Activated gamma-delta T cell treated with Interleukin-2 at 50 U/mL for 16 hours (primary cell): ENCODE measurements at places on chromosomes 16 and 17.
A peak's percentile ranks its signal among the peaks of the same experiment; 100 is the strongest.

GRCh38 chr16:49921791-49922456, 66.0 kb upstream of the ZNF423 start:
- peak; percentile 16 for DNase-seq

- no peak for DNase-seq
Observed at GRCh38 chr16:12530302-12530701, 273.4 kb downstream of the CPPED1 start.

GRCh38 chr17:31171701-31172100, 76.9 kb downstream of the NF1 start:
- DNase-seq = no peak

DNA sequence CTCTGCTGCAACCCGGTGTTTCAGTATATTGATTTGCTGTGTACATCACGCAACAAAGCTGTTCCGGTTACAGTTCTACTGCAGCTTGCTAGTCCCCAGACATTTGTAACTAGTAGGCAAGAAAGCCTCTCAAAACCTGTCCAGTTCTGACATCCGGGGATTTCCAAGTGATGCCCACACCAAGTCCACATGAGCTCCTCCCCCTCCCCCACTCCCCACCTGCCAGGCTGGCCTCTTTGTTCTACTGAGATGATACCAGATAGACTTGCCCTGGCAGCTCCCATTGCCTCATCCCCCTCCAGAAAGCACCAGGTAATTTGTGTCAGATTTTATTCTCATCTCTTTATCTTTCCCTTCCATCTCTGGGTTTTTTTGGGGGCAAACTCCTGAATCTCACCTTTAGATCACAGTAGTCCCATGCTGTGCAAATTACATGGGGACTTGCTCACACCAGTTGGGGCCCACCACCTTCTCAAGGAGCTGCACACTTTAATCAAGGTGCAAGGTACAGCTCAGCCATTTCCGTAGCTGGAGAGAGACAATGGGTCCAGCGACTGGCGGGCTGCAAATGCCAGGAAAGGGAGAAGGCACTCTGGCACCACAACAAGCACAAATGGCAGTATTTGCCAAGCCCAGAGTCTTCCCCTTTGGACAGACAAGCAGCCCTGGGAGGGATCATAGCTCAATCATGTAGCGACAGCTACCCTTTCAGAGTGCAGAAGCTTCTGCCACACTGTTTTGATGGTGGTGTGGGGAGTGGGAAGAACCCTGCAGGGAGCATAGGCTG, 183.1 kb downstream of the CYLD start:
- no peak for DNase-seq

- DNase-seq = no peak
Observed at GRCh38 chr16:22900863-22901262, 86.9 kb downstream of the HS3ST2 start.

DNA sequence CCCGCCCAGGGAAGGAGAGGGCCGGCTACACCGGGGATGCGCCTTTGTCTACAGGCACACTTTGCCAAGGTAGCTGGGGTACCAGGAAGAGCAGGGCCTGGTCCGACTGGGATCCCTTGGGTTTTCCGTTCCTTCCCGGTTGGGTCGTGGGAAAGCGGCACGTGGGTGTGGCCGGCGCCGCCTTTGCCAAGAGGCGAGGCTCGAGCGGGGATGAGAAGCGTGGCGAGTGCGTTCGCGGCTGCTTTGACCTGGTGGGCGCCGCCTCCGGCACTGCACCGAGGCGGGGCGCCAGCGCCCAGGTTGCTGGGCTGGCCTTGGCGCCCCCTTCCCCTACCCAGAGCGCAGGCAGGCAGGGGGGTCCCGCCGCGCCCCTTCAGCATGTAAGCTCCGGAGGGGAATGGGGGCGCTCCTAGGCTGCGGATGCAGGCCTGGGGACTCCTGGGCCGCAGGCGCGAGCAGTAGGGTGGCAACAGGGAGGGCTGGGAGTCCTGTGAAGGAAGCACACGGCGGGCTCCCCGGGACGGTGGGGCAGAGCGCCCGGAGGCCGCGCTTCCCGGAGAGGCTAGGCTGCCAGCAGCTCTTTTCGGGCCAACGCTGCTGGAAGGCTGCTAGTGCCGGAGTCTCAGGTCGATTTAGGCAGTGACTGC, 2.0 kb downstream of the HAS3 start:
- no peak for DNase-seq

- no peak for DNase-seq
Observed at GRCh38 chr16:3444032-3444388, 530 bp downstream of the NAA60 start.

DNA sequence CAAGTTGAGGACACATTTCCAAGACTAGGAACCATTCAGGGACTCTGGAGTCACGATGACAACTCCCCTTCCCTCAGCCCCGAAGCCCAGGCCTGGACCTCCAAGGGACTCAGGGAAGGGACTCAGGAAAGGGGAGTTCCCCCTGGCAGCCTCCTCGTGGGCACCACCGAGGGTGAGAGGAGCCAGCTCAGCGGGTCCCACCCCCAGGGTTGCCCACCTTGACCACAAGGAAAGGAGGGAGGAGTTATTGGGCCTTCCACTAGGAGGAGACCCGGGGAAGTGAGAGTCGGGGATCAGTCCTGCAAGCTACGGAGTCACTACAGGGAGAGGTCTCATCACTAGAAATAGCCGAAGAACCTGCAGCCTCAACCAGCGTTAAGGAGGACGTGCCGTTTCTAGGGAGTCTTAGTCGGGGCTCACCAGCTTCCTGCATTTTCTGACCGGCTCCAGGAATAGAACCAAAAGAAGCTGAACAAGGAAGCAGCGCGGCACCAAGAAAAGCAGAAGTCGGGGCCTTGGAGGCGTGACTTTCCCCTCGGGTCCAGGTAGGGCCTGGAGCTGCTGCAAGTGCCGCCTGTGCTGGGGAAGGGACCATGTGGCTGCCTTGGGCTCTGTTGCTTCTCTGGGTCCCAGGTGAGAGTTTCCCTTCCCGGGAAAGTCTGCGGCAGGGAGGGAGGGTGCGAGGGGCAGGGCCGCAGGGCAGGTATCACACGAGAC, at the start of gene CD300A:
CD300A (plus strand) TSS at position 524 of the 717 bp plus-strand sequence; CDS start at position 594, 70 bp downstream.
- no peak for DNase-seq

DNA sequence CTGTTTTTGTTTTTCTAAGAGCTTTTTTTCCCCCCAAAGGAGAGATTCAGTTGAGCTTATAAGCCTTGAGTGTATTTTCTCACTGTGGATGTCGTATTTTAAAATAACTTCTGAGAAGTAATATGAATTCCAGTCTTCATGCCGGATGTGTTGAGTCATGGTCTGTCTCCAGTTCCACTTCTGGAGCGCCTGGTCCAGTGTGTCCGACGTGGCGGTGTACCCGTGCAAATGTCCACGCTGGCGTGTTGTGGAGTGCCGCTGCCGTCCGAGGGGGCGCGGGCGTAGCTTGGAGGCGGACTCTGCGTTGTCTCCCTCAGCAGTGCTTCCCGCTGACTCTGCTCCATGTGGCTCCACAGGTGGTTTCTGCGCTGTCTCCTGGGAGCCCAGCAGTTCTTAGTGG, 60.9 kb upstream of the ZNF750 start:
- DNase-seq = no peak

- no peak for DNase-seq
Observed at GRCh38 chr17:900336-900934, 79.1 kb downstream of the NXN start.

- no peak for DNase-seq
Observed at GRCh38 chr16:17944345-17944744, 392.2 kb downstream of the NPIPA8 start.

GRCh38 chr17:45427181-45427835, 5.4 kb downstream of the ARHGAP27 start:
- no peak for DNase-seq

- no peak for DNase-seq
Observed at GRCh38 chr16:1674306-1674705, 3.8 kb upstream of the JPT2 start.

- DNase-seq = no peak
Observed at GRCh38 chr16:30619202-30619601, 9.0 kb upstream of the ZNF689 start.

- no peak for DNase-seq
Observed at GRCh38 chr16:17261197-17261858, 209.4 kb downstream of the XYLT1 start.

- DNase-seq = no peak
Observed at GRCh38 chr16:53166099-53166498, 111.3 kb downstream of the CHD9 start.

- no peak for DNase-seq
Observed at GRCh38 chr16:10309271-10309932, 76.5 kb upstream of the ATF7IP2 start.

GRCh38 chr17:80815151-80815681, 176.4 kb upstream of the CHMP6 start:
- DNase-seq = no peak

DNA sequence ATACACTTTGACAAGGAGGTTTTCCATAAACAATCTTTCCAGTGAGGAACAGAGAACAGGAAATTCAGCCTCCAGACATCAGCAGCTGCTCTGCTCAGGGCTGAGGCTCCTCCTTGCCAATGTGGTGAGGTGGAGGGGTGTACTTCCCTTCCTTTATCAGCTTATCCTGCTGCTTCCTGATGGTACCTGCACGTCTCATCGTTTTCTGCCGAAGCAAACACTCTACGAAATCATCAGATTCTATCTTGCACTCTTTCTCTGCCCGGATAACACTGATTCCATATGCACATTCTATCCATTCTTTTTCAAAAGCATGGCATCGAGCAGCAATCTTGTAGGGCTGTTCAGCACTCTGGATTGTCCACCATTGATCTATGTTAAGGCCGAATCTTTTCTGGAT, 15.4 kb upstream of the SEZ6 start:
- no peak for DNase-seq

- no peak for DNase-seq
Observed at GRCh38 chr17:65293584-65294180, 156.5 kb downstream of the RGS9 start.

- no peak for DNase-seq
Observed at GRCh38 chr16:64933885-64934284, 188.0 kb downstream of the CDH11 start.

GRCh38 chr17:41494524-41494923, 4.8 kb upstream of the KRT36 start:
- DNase-seq = no peak

- no peak for DNase-seq
Observed at GRCh38 chr16:11550791-11551498, 35.8 kb downstream of the LITAF start.
